COR-L47 (cell line): ENCODE measurements at places on chromosomes 3 and 15.

DNA sequence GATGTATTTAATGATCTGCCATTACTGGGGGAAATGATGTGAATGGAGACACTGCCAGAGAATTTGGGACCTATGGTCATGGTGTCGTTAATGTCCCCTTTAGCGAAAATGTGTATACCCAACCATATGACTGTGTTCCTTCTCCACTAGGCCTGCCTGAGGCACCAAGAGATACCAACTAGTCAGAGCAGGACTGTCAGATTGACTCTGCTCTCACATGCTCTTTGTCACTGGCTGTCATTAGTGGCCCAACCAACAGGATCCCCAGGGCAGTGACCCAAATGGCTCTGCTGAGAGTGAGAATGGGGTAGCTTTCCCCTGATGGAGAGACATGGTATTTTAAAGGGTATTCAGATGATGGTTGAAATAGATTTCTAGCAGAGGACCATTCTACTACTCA lies 2.8 kb downstream of the TAGLN3 start:
- no peak for DNase-seq

DNA sequence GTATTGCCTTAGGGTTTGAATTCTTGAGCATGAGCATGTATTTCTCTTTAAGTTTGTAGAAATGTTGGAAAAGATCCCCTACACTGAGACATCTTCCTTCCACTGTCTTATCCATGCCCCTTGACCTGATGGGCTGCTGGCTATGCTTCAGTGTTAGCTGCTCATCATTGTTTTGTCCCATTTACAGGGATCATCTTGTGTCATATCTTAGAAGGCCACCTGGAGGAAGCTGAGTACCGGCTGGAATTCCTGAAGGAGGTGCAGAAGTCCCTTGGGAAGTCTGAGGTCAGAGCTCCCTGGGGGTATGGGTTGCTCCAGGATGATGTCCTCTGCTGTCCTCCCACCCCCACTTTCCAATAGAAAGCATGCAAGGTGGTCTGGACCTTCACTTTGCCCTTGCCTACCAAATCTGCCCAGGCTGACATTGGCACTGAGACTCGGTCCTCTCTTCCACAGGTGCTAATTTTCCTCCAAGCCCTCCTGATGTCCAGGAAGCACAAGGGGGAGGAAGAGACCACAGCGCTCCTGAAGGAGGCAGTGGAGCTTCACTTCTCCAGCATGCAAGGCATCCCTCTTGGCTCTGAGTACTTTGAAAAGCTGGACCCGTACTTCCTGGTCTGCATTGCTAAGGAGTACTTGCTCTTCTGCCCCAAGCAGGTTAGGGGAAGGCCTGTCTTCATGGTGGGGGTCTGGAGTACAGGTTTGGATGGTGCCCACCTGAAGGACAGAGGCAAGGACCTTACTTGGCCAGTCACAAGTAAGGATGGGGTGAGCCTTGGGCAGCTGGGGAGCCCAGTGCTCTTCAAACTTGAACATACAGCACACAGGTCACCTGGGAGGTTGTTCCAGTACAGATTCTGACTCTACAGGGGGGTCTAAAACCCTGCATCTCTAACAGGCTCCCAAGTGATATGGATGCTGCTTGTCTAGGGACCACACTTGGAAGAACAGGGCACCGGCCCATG lies 17.7 kb downstream of the TTC21A start:
- no peak for DNase-seq

GRCh38 chr3:31530039-31530959 lies 2.4 kb upstream of the STT3B start:
- DNase-seq: no peak

- DNase-seq: no peak
Measured at GRCh38 chr3:48598323-48599076, 3.4 kb upstream of the COL7A1 start.

- no peak for DNase-seq
Measured at GRCh38 chr15:62825191-62825590, 217.4 kb upstream of the TPM1 start.

GRCh38 chr3:21645121-21645897 lies 105.7 kb downstream of the ZNF385D start:
- DNase-seq: no peak

- DNase-seq: no peak
Measured at GRCh38 chr3:48476426-48477053, 27.4 kb downstream of the SHISA5 start.

- no peak for DNase-seq
Measured at GRCh38 chr3:181919375-181919774, 207.7 kb downstream of the SOX2 start.

GRCh38 chr3:159191447-159191846 lies 389.6 kb downstream of the MFSD1 start:
- DNase-seq: no peak

GRCh38 chr15:49628379-49628778 lies 7.5 kb downstream of the DTWD1 start:
- DNase-seq: no peak

- no peak for DNase-seq
Measured at GRCh38 chr15:80105595-80105994, 46.1 kb downstream of the ZFAND6 start.

GRCh38 chr3:138964264-138964663 lies 17.2 kb downstream of the FOXL2NB start:
- DNase-seq: no peak

GRCh38 chr3:15427981-15428380 lies 583 bp downstream of the EAF1 start:
- DNase-seq: no peak

DNA sequence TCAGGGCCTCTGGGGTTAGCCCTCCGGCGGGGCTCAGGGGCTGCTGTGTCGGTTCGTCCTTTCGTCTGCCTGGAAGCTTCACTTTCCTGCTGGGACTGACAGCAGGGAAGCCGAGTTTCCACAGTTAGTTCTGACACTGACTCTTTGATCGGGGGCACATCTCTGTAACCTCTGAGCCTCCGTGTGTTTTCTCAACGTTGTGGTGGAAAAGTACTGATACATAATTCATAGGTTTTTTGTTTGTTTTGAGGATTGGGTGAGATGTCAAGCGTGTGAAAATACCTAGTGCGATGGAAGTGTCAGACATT lies 481 bp downstream of the AP4E1 start:
- DNase-seq: no peak

DNA sequence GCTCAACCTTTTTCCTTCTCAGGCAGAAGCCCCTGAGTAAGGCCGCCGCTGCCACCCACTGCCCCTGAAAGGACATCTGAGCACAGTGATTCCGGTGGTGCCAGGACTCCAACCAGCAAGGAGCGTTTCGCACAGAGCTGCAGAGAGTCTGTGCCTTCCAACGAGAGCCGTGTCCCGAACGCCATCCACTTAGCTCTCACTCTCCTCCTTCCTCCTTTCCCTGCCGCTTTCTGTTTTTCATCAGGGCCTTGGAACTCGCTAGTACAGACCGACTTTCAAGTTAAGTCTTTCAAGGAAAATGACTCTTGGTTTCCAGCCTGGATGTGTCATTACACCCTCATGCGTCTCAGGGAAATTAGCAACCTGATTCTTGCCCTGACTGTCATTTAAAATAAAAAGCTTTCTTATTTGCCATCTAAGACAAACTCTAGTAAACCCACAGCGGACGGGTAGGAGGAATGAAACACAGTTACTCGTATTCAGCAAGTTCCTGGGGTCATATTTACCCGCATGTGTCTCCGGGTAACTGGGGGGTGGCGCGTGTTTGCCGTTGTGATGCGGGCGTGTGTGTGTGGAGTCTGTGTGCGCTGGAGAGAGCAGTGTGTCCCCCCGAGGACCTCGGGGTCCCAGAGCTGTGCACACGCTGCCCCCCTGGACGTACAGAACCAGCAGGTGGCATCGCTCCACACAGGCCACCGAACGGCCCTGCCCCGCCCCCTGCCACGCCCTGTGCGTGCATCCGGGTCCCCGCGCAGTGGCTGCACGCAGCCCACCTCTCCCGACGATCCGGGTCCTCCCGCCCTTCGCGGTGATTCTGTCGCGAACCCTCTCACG lies 30.4 kb upstream of the ALDH1A3 start:
- DNase-seq: peak; percentile 45

GRCh38 chr15:90582553-90582952 lies 52.8 kb downstream of the CRTC3 start:
- DNase-seq: no peak

DNA sequence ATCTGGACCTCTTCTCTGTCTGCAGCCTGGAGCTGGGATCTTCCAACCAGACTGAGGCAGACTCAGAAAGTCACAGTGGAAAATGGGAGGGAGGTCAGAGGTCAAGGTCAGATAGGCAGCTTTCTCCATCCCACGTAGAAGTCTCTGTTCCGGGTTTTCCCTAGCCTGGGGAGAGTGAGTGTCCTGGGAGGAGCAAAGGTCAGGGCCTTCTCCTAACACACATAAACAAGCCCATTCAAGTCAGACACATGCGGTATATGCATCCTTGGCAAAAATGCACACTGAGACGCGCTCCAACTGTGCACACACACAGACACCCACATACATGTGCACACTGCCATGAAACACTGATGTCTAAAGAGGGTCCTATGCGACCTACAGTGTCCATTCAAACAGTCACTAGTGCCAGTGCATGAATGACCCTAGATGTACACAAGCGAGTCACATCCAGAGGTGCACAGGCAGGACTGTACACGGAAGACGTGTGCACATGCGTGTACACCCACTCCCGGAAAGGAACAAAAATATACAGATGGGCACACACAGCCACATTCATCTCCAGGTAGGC lies 681 bp downstream of the TWF2 start:
- no peak for DNase-seq

DNA sequence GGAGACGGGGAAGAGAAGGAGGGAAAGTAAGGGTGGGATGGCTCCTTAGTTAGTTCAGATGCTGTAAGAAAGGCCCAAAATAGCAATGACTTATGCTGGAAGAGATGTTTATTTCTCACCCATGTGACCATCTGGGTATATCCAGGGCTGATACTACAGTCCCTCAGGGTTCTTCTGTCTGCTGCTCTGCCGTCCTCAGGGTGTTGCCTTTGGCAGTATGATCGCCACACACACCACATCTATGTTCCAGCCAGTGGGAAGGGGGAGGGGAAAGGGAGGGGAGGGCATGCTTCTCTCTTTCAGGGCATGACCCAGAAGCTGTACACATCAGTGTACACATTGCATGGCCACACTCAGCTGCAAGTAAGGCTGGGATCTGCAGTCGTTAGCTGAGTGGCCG lies 10.2 kb downstream of the CD276 start:
- no peak for DNase-seq

- peak; percentile 26 for DNase-seq
Measured at GRCh38 chr3:32340039-32340438, 51.6 kb upstream of the CMTM7 start.
